ENCODE measurements at places on chromosomes 2 and 18. TPM values are rescaled to one million over a fixed set of nuclear protein-coding genes. Genes with fewer than 3 reads are reported as not detected.

- no peak overlapping the region for H3K4me3 ChIP-seq
- H3K36me3 ChIP-seq = no peaks in the 10 kb centered on the region
- no peaks in the 10 kb centered on the region for H3K27me3 ChIP-seq
Measured at GRCh38 chr18:28823506-28824182, 646.7 kb upstream of the CDH2 start.

DNA sequence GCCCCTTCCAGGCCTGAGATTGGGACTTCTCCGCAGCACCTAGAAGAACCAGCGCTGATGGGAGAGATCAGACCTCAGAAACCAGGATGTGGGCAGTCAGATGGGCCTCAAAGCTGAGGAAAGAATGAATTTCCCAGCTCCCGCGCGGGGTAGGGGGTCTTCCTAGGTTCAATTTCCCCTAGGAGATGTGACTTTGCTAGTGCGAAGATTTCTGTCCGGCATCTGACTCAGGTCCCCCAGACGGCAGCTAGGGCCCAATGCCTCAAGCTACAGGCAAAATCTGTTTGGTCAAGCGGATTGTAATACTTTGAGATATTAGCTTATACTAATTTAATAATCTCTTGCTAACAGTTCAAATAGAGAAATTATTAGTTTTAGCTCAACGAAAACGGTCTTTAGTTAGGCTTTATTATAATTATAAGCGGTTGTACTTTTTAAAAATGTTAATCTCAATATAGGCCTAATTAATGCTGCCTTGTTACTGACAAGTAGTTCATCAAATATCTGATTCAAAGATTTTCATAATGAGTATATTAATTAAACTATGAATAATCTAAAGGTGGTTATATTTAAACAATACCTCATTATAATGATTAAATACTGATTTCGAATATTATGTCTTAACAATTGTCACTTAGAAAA lies 5.8 kb downstream of the DLX1 start:
- peaks cover 3% of the 10 kb centered on the region for H3K36me3 ChIP-seq
- DNase-seq = no peak
- no peak overlapping the region for H3K4me3 ChIP-seq
- H3K27ac ChIP-seq = no peak overlapping the region

- H3K27me3 ChIP-seq = no peaks in the 10 kb centered on the region
- peaks cover 3% of the 10 kb centered on the region for H3K36me3 ChIP-seq
- H3K27ac ChIP-seq = no peak overlapping the region
Measured at GRCh38 chr2:143429932-143430679, 300.9 kb downstream of the ARHGAP15 start.

DNA sequence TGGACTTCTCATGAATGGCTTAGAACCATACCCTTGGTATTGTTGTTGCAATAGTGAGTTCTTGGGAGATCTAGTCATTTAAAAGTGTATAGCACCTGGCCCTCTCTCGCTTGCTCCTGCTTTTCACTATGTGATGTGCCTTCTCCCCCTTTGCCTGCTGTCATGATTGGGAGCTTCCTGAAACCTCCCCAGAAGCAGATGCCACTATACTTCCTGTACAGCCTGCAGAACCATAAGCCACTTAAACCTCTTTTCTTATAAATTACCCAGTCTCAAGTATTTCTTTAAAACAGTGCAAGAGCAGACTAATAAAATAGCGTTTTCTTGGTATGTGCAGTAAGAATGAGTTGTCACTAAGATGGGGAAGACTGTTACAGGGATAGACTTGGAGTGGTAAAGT lies 31.6 kb downstream of the BAZ2B start:
- H3K27me3 ChIP-seq = no peaks in the 10 kb centered on the region
- H3K36me3 ChIP-seq = no peaks in the 10 kb centered on the region
- no peak overlapping the region for H3K4me3 ChIP-seq
- no peak overlapping the region for H3K27ac ChIP-seq
- DNase-seq = no peak
- H3K4me1 ChIP-seq = no peaks in the 10 kb centered on the region

DNA sequence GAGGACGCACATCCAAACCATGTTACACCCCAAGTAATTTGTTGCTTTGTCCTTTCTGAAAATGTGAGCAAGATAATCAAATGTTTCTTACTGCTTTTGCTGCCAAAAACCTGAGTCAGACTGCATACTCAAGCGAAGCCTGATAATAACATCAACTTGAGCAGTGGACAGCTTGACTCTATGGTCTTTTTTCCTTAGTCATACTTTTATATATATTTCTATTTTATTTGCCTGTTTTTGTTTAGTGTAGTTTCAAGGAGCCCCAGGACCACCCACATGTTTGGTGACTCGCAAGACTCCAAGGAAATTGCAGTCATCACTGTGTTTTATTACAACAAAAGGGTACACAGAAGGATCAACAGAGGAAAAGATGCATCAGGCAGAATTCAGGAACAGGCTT lies 688.4 kb upstream of the PIK3C3 start:
- no peaks in the 10 kb centered on the region for H3K27me3 ChIP-seq
- no peak overlapping the region for H3K27ac ChIP-seq
- no peak for DNase-seq
- H3K4me3 ChIP-seq = no peak overlapping the region
- no peaks in the 10 kb centered on the region for H3K4me1 ChIP-seq

GRCh38 chr2:236691799-236692167 lies 122.2 kb downstream of the ACKR3 start:
- H3K4me3 ChIP-seq = no peak overlapping the region
- no peak for DNase-seq
- no peaks in the 10 kb centered on the region for H3K4me1 ChIP-seq
- H3K36me3 ChIP-seq = no peaks in the 10 kb centered on the region

GRCh38 chr2:17538022-17538843 lies 2.3 kb upstream of the VSNL1 start:
- H3K4me1 ChIP-seq = peaks cover 7% of the 10 kb centered on the region
- H3K36me3 ChIP-seq = no peaks in the 10 kb centered on the region
- H3K27ac ChIP-seq = no peak overlapping the region
- no peak overlapping the region for H3K4me3 ChIP-seq
- DNase-seq = no peak

DNA sequence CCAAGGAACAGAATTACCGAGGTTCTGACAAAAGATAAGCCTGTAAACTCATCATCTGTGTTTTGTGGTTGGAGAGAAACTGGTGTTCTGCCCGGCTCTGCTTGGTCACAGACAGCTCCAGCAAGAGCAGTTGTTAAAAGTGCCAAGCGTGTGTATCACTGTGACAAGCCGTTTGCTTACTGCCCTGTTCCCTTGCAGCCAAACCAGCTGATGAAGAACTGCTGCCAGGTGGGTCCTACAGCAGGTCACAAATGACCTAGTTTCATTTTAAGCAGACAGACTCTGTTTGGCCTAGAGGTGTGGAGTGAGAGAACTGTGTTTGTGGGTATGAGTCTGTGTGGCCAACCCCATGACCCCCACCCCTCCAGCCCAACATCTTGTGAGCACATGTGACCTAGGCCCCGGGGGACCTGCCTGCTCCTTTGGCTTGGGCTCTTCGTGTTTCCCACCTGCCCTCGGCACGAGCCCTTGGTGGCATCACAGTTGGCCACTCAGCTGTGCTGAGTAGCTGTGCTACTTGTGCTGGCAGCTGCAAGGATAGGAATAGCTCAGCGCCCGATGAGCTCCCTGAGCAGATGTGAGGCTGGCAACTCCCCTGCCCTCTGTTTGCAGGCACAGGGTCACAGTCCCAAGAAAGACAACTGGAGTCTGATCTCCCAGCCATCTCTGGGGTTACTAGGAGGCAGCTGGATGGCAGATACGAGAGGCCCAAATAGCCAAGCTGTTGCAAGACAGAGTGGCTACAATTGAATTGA lies 9.7 kb downstream of the OXER1 start:
- H3K4me3 ChIP-seq = no peak overlapping the region
- no peaks in the 10 kb centered on the region for H3K27me3 ChIP-seq

GRCh38 chr18:69683176-69683575 lies 264.5 kb downstream of the CD226 start:
- no peaks in the 10 kb centered on the region for H3K4me1 ChIP-seq
- no peaks in the 10 kb centered on the region for H3K27me3 ChIP-seq
- no peak for DNase-seq
- H3K36me3 ChIP-seq = no peaks in the 10 kb centered on the region
- H3K4me3 ChIP-seq = no peak overlapping the region

GRCh38 chr18:6495536-6495935 lies 80.8 kb upstream of the L3MBTL4 start:
- H3K27me3 ChIP-seq = no peaks in the 10 kb centered on the region
- no peak overlapping the region for H3K4me3 ChIP-seq
- H3K4me1 ChIP-seq = no peaks in the 10 kb centered on the region
- no peak overlapping the region for H3K27ac ChIP-seq

GRCh38 chr18:70705831-70706416 lies 417.1 kb downstream of the SOCS6 start:
- H3K4me1 ChIP-seq = no peaks in the 10 kb centered on the region
- no peak overlapping the region for H3K27ac ChIP-seq
- H3K4me3 ChIP-seq = no peak overlapping the region
- no peak for DNase-seq

GRCh38 chr2:113158884-113159553 lies 14.8 kb upstream of the PSD4 start:
- no peaks in the 10 kb centered on the region for H3K36me3 ChIP-seq
- H3K4me1 ChIP-seq = peaks cover 29% of the 10 kb centered on the region
- no peak overlapping the region for H3K27ac ChIP-seq
- no peak overlapping the region for H3K4me3 ChIP-seq
- H3K27me3 ChIP-seq = no peaks in the 10 kb centered on the region
- DNase-seq = no peak

GRCh38 chr2:173254659-173255058 lies 100.0 kb upstream of the CDCA7 start:
- H3K4me3 ChIP-seq = no peak overlapping the region
- peaks cover 10% of the 10 kb centered on the region for H3K27me3 ChIP-seq
- H3K27ac ChIP-seq = no peak overlapping the region

GRCh38 chr2:149743842-149744448 lies 156.4 kb upstream of the MMADHC start:
- H3K4me1 ChIP-seq = no peaks in the 10 kb centered on the region
- H3K27me3 ChIP-seq = no peaks in the 10 kb centered on the region
- no peak overlapping the region for H3K4me3 ChIP-seq
- H3K36me3 ChIP-seq = no peaks in the 10 kb centered on the region

- no peaks in the 10 kb centered on the region for H3K27me3 ChIP-seq
- peak overlapping the region; percentile 80 for H3K27ac ChIP-seq
- peak; percentile 36 for DNase-seq
- peaks cover 48% of the 10 kb centered on the region for H3K4me1 ChIP-seq
- peak overlapping the region; percentile 45 for H3K4me3 ChIP-seq
- H3K36me3 ChIP-seq = peaks cover 12% of the 10 kb centered on the region
Measured at GRCh38 chr2:202700075-202700901, 65.5 kb downstream of the FAM117B start.

DNA sequence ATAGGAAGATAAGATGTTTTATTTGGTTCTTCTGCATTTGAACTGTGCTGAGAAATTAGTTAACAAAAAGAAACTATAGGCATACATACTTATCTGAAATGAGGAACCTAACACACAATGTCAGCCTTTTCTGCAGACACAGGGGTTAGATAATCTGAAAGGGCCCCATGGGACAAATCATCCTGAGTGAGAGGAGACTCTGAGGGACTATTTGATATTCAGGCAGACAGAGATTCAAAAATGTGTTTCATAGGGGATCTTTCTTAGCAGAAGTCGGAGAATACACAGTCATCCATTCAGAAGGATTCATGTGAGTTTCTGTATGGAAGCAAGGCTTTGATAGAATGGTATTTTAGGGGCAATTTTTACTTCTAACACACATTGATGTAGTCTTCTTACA lies 79.1 kb downstream of the NCKAP5 start:
- DNase-seq = no peak
- H3K27ac ChIP-seq = no peak overlapping the region
- no peak overlapping the region for H3K4me3 ChIP-seq
- no peaks in the 10 kb centered on the region for H3K27me3 ChIP-seq
- no peaks in the 10 kb centered on the region for H3K36me3 ChIP-seq

DNA sequence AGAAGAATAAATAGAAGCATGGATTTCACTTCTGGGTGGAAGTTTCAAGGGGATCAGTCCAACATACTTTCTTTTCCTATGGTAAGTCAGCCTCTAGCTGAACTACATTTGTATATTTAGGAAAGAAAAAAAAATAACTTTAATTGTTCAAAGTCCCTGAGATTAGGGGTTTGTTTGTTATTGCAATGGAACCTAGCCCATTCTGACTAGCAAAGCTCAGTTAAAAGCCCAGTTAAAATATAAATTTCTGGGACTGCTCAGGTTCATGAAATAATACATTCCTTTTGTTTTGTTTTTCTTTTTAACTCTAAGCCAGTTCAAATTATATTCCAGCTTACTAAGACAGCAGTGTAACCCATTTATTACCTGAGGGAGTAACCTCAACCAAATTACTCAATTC lies 2069.6 kb upstream of the CELF4 start:
- H3K27me3 ChIP-seq = no peaks in the 10 kb centered on the region
- H3K27ac ChIP-seq = no peak overlapping the region
- H3K36me3 ChIP-seq = no peaks in the 10 kb centered on the region
- H3K4me3 ChIP-seq = no peak overlapping the region
- no peaks in the 10 kb centered on the region for H3K4me1 ChIP-seq
- DNase-seq = no peak

DNA sequence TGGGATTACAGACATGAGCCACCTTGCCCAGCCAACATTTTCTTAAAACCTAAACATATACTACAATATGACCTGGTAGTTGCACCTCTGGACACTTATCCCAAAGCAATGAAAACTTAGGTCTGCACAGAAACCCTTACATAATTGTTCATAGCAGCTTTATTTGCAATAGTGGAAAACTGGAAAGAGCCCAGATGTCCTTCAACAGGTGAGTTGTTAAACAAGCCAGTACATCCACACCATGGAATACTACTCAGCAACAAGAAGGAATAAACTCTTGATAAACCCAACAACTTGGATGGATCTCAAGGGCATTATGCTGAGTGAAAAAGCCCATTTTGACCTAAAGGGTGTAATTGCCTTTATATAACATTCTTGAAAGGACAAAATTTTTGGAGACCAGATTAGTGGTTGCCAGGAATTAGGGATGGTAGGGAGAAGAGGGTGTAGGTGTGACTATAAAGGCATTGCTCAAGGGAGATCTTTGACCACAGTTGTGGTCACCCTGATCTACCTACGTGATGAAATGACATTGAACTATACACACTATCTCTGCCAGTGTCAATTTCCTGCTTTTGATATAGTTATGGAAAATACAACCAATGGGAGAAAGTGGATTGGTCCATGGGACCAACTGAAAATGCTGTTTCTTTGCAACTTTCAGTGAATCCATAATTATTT lies 11.9 kb upstream of the AMMECR1L start:
- peaks cover 2% of the 10 kb centered on the region for H3K27me3 ChIP-seq
- no peak overlapping the region for H3K4me3 ChIP-seq
- DNase-seq = no peak
- no peaks in the 10 kb centered on the region for H3K36me3 ChIP-seq

Gene FAM237A
- not detected for total RNA-seq

Gene CNDP1
- total RNA-seq = not detected

Gene PPP3R1
- 76.2 TPM for total RNA-seq

Gene POMC
- total RNA-seq = 4.2 TPM

Gene SCYGR4
- total RNA-seq = not detected

Gene ZNF396
- 1.6 TPM for total RNA-seq

Gene ANKRD30BL
- total RNA-seq = not detected

Gene STPG4
- not detected for total RNA-seq

Gene C2orf72
- total RNA-seq = 0.55 TPM
